ENCODE measurements at places on chromosomes 5 and 9.

DNA sequence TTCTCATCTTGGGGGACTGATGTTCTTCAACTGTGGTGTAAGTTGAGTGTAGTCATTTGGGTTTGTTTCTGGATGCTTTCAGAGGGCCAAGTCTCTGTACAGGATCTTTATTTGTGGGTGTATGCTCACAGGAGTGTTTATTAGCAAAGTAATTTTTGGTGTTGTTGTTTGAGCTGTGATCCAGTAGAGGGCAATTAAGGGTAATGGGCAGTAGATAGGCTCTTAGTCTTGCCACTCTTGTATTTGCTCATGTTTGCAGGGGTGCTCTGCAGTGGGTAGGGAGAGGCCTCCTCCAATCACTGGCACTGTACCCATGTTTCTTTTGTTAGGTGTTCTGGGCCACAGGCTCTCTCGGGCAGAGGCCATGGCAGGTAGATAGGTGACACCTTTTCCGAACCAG, 45.9 kb upstream of the ITGA2 start:
- no peak for DNase-seq

GRCh38 chr9:88653911-88654310, 118.9 kb downstream of the NXNL2 start:
- DNase-seq: no peak

DNA sequence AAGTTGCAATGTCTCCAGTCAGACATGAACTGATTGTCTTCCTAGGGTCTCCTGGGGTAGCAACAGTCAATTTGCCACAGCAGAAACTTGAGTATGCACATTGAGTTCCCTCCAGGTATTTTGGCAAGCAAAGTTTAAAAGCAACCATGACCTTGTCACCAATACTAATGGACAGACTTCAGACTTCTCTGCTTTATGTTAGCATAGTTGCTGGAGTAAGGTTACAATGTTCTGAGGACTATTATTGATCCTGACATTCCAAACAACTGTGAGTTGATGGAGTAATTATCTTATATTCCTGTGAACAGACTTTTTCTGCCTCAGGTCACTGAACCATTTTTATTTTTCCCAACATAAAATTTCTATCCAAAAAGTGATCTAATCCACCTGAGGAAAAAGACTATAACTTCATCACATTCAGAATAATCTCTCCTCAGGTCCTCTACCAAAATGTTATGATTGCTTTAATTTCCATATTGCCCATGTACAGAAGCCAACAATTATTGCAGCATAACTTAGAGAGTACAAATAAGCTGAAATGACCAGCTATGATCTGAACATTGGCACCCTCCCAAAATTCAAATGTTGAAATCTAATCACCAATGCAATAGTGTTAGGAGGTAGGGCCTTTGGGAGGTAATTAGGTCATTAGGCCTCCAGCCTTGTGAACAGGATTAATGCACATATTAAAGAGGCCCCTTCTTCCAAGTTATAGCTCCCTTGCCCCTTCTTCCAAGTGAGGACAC, 228.3 kb downstream of the PDE4D start:
- DNase-seq: no peak

DNA sequence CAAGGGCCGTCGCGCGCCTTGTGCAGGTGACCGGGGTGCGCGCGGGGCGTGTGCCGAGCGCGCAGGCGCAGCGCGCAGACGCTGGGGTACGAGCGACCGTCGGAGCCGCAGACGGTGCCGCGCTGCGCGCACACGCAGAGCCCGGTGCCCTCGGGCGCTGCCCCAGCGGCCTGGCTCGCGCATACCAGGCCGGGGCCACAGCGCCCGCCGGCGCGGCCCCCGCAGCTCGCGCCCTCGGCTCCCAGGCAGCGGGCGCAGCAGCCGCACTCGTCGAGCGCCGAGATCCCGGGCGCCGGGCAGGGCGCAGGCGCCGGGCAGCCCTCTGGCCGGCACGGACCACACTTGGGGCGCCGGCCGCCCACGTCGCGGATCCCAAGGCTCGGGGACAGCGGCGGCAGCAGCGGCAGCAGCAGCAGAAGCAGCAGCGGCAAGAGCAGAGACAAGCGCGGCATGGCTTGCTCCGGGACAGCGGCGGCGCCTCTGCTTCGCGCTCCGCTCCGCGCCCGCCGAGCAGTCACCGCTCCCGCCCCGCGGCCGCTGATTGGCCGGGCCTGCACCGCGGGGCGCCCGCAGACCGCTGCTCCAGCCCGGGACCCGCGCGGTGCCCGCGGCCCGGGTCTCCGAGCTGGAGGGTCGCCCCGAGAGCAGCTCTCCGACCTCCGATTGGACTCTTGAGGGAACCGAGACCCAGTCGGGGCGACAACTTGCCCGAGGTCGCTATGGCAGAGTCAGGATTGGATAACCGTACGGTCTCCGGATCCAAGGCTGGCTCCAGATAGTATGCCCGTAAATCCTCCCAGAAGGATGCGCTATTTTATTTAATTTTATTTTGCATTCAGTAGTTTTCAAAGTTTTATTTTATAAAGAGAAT, at the start of gene IGFBPL1:
Gene IGFBPL1, minus strand, starts transcription at position 482 of the 871 bp plus-strand sequence. Its CDS starts 30 bp downstream, at position 452.
- no peak for DNase-seq

DNA sequence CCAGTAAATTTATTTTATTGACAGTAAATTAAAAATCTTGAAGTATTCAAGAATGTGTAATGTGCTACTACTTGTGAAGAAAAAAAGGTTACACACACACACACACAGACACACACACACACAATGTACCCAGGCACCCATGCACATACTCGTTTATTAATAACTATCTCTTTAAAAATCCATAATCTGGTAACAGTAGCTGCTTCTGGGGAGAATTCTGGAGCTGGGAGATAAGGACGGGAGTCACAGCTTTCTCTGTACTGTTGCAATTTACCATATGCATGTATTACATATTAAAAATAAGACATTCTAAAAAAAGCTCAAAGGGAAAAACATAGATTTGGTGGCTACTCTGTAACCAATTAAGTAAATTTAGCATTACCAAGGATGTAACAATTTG, 7.9 kb upstream of the C1QTNF2 start:
- no peak for DNase-seq

Measured in H54 (cell line).